ENCODE measurements at places on chromosomes 7 and 10.

DNA sequence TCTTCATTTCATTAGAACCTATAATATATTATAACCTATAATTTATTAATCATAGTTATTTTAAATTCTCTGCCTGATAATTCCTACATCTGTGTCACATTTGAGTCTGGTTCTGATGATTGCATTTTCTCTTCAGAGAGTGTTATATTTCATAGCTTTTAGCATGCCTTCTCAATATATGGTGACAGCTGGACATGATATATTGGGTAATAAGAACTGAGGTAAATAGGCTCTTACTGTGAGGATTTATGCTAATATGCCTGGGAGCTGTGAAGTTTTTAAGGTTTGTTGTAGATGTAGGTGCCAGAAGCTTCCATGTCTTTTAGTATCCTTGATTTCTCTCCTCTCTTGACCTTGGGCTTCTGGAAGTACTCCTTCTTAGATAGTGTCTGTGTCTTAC lies 325.9 kb upstream of the SEMA3D start:
- DNase-seq = no peak

DNA sequence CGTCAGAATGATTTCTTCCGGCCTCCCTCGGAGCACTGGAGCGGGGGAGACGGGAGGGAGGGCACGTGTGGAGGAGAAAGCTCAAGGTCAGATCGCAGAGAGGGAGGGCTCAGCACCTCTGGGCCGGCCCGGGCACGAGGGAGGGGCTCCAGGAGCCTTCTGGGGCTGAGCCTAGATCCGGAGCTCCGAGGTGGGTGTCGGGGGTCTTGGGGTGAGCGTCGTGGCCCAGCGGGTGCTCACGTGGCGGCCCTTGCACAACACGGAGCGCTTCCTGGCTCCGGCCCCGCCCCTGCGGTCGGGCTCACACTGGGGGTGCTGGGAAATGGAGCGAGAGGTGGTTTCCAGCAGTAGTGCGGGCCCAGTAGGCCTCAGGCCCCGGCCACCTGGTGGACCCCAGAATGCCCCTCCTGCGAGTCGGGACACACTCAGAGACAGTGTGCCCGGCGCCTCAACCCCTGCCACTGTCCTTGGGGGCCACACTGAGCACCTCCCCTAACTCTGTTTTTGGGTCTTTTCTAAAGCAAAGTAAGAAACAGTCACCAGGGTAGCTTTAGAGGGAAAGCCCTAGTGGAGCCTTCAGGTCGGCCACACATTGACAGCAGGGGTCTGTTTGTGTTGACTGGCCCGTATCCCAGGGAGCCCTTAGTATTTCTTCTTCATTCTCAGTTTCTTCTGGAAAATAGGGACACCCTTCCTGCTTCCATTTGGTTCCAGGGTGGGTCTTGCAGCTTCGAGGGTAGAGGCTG lies 798 bp downstream of the PPIF start:
- DNase-seq = peak; percentile 64

DNA sequence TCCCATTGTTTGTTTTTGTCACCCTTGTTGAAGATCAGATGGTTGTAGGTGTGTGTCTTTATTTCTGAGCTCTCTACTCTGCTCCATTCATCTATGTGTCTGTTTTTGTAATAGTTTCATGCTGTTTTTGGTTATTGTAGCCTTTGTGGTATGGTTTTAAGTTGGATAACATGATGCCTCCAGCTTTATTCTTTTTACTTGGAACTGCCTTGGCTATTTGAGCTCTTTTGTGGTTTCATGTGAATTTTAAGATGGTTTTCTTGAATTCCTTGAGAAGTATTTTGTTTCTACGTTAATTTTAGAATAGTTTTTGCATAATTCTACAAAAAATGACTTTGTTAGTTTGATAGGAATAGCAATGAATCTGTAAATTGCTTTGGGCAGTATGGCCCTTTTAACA lies 170.0 kb upstream of the IGFBP3 start:
- no peak for DNase-seq

DNA sequence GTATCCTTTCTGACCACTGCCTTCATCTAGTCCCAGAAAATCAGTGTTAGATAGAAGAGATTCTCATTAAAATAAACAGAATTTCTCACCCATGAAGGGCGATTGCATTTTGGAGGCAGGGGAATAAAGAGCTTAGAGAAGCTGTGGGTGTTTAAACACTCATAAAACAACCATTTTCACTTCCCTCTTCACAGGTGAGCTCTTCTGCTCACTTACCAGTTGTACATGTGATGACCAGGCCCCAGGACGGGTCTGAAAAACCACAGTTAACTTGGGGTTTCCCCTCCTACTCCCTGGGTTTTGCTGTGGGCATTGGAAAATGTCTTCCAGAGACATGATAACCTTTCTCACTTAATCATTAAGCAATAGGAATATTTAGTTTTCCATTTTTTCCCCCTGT lies 411.6 kb upstream of the DPP6 start:
- no peak for DNase-seq

DNA sequence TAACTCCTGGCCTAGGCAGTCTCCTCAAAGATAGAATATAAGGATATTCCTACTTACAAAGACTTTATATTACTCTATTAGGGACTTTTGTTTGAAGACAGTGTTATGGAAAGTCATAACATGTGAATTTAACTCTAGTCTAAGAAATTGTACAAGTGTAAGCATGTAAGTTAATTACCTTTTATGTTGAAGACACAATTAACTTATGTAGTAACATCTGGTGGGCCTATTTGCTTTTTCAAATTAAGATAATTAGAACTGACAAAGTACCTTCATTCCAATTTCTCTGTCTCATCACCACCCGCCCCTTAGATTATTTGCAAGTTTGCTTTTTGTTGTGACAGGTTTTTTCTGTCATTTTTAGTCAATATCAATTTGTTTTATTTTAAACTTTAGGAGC lies 126.0 kb upstream of the THSD7A start:
- no peak for DNase-seq

DNA sequence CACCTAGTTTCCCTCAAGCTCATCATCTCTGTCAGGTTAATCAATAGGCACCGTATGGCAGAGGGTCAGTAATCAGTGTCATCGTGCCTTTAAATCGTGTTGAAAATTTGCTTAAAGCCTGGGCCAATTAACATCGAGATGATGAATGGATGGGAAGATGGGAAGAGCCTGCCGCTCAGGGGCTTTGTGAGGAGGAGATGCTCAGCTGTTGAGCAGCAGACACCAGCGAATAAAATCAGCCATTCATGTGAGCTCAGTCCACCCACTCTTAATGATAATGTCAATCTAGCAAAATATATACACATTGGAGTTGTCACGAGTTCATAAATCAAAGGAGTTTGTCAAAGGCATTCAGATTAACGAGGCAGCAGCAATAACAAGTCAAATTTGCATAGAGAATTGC lies 97.7 kb downstream of the BTRC start:
- DNase-seq = no peak

- no peak for DNase-seq
Measured at GRCh38 chr7:66150471-66150870, 35.8 kb downstream of the CRCP start.

- no peak for DNase-seq
Measured at GRCh38 chr7:23759671-23760391, 49.8 kb downstream of the STK31 start.

DNA sequence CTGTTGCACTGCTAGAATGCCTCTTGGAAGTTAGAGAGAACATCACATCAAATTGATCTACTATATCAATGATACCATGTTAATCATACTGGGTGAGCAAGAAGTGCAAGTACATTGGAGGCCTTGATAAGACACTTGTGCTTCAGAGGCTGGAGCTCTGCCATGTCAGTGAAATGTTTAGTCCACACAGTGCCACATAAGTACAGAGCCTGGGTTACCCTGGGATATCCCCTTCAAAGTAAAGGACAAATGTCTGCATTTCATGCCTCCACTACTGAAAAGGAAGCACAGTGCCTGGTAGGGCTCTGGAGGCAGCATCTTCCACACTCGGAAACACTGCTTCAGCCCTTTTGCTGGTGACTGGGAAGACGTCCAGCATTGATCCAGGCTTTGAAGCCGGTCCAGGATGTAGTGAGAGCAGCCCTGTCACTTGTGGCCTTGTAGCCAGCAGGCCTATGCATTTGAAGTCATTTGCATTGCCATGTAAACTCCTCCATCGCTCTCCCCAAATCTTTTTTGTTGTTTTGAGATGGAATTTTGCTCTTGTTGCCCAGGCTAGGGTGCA lies 15.7 kb upstream of the STN1 start:
- no peak for DNase-seq

- DNase-seq = no peak
Measured at GRCh38 chr7:134935701-134936100, 50.6 kb upstream of the AGBL3 start.

- DNase-seq = no peak
Measured at GRCh38 chr7:153432063-153432462, 620.1 kb upstream of the DPP6 start.

DNA sequence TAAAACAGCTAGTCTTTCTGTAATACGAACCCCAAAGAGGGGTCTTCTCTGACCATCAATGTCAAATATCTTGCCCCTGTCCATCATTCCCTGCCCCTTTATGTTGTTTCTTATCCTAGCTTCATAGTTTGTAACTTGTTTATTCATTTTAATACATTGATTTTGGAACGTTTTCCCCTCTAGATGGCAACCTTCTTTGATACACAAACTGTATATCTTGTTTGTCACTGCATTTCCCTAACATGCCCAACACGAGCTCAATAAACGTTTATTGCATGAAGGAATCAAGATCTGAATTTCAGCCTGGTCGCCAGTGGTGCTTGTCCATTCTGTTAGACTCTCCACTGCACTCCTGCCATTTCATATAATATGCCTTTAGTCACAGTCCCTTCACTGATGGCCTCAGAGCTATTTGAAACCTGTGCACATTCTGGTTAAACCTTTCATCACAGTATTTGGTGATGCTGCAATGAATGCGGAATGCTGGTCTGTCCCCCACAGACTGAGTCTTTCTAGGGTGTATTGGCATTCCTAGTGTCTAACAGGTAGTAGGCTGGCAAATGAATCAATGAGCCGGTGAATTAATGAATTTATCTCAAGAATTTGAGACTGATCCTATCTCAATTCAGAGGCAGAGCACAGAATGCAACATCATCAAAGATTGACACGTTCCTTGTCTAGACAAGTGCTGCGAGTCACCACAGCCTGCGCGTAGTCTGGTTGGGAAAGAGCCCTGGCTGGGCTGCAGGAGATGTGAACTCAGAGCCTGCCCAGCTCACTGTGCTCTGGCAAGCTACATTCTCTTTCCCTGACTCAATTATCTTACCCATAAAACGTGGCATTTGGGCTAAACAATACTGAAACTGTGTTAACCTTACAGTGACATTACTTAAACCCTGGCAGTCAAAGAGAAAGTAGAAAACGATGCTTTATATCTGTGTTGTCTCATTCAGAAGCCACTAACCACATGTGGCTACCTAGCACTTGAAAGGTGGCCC lies 55.2 kb upstream of the FRMD4A start:
- no peak for DNase-seq

GRCh38 chr7:78234634-78235033 lies 436.1 kb downstream of the PHTF2 start:
- DNase-seq = no peak

DNA sequence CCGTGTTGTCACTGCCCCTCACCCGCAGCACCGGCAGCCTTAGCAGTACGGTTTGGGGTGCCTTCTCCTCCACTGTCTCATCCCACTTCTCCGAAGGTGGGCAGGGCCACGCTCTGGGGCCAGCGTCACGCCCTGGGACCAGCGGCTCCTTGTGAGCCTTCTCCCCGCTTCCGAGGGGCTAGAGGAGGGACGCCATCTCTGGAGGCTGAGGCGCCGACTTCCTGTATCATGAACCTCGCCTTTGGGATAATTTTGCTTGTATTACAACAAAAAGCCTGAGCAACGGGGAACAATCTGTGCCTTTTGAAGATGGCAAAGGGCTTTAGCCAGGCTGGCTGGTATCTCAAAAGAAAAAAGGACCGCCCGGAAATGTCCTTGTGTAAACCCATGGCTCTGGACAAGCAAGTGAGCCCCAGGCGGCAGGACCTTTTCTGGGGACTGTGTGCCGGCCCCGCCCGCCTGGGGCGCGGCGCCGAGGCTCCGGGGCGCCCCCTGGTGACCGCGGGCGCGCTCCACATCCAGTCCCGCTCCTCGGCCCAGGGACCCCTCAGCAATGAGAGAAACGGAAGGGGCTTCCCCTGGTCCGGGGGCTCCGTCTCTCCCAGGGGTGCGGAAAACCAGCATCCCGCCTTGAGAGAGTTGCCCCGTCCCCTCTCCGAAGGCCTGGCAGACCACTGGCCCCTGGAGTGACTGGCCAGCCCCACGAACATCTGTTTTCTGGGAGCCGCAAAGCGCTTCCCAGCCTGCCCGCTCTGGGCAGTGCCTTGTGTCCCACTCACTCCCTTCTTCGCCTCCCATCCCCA lies 3.8 kb downstream of the DEPP1 start:
- DNase-seq = peak; percentile 79

- no peak for DNase-seq
Measured at GRCh38 chr10:69756279-69756678, 45.4 kb upstream of the COL13A1 start.

GRCh38 chr10:117761695-117762094 lies 219.1 kb downstream of the EMX2 start:
- DNase-seq = no peak

- no peak for DNase-seq
Measured at GRCh38 chr10:71040846-71041605, 152.7 kb upstream of the PCBD1 start.

DNA sequence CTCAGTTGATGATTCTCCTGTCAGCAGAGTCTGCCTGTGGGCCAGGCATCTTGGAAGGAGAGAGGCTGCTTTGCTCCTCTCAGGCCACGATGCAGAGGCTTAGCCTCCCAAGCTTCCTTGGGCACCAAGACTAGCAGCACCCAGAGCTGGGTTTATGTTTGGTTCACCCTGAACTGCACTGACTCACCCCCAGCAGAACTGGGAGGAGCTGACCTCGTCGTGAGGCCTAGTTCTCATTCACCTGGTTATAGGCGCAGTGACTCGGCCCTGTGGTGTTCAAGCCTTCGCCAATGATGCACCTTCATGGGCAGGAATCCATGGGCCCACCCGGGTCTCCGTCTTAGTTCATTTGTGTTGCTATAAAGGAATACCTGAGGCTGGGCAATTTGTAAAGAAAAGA lies 122.0 kb upstream of the ZNF438 start:
- no peak for DNase-seq

DNA sequence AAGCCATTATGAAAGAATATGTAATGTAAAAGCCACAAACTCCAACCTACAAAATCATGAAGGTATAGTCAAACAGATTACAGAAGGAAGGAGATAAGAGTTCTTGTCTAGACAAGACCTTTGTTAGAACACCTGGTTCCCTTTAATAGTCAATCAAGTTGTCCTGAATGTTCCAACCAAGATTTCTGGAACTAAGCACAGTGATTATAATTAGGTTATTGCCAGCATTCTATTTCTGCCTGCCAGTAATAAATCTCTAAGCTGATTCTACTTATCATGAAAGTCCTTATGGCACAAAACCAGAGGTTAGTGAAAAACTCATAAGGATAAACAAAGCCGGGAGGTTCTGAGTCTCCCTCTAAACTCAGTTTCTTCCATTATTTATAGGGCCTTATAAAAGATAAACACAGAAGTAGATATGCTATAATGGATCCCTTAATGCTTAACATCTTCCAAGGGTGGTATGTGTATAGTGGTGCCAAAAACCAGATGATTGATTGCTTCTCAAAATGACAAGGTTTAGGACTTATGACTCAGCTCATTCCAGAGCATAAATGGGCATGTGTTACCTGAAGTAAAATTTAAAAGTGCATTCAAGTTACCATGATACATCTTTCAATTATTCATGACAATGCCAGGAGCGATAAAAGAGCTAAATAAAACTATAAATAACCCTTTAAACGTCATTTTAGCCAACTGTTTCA lies 237.2 kb downstream of the CSTF2T start:
- DNase-seq = no peak

All from hindlimb muscle (tissue), 1 donor.